Stimulated activated CD4-positive, alpha-beta T cell treated with anti-CD3 and anti-CD28 coated beads, Interleukin-2, amount 100 ng/mL, for 24 hours (primary cell): ENCODE measurements at places on chromosomes 12 and 14.
A peak's percentile ranks its signal among the peaks of the same experiment; 100 is the strongest.

- DNase-seq: no peak
Observed at GRCh38 chr14:102726191-102726949, 50.9 kb upstream of the TRAF3 start.

GRCh38 chr14:72060917-72061316 lies 128.7 kb downstream of the RGS6 start:
- no peak for DNase-seq

- peak; percentile 27 for DNase-seq
Observed at GRCh38 chr14:95098984-95099599, 58.2 kb downstream of the DICER1 start.

- no peak for DNase-seq
Observed at GRCh38 chr12:25972783-25973182, 14.3 kb downstream of the RASSF8 start.

GRCh38 chr14:100440207-100440631 lies 117.1 kb downstream of the SLC25A47 start:
- no peak for DNase-seq

DNA sequence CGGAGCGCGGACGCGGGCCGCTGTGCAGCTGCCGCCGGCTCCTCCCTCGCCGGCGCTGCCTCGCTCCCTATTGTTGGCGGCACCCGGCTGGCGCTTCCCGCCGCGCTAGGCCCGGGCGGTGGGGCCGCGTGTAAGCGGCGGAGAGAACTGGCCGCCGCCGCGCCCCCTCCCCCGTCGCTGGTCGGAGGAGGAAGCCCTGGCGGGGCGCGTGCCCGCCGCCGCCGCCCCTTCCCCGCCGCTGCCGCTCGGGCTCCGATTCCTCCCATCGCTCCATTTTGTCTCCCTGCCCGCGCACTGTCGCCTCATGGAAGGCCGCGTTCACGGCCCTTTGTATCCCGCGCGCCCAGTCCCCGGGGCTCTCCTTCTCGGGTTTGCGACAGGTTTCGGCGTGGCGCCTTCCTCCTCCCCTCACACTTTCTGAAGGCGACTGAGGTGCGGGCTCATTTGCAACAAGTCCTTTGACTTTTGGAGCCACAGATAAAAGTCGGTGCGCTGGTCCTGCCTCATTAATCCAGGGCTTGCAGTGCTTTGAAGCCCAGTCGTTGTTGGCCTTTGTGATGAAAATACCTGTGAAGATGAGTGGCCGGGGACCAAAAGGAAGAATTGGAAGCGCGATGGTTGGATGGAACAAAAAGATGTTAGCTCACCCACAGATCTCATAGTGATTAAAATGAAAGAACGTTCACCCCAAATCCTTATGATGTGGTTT lies 707 bp downstream of the CPSF6 start:
- DNase-seq: peak; percentile 54

- DNase-seq: no peak
Observed at GRCh38 chr14:99990268-99991170, 74.7 kb upstream of the EVL start.

DNA sequence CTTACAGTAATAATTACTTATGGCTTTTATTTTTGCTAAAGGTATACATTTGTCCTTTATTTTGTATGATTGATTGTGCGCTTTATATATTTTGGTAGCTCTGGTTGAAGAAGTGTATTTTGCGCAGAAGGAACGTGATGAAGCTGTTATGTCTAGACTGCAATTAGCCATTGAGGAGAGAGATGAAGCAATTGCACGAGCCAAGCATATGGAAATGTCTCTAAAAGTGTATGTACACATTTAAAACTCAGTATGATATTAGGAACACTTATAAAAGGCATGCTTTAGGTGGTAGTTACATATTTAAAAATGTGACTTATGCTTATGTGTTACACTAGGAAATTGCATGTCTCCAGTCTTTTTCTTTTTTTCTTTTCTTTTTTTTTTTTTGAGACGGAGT lies 87.5 kb downstream of the MIPOL1 start:
- DNase-seq: no peak
